ENCODE measurements at places on chromosomes 5 and 9.

- no peak for DNase-seq
These were observed at the start of gene GLIPR2 for GRCh38 chr9:36136272-36136893. Gene GLIPR2, plus strand, starts transcription at chr9:36136733. Its CDS starts 46 bp downstream, at chr9:36136779.

DNA sequence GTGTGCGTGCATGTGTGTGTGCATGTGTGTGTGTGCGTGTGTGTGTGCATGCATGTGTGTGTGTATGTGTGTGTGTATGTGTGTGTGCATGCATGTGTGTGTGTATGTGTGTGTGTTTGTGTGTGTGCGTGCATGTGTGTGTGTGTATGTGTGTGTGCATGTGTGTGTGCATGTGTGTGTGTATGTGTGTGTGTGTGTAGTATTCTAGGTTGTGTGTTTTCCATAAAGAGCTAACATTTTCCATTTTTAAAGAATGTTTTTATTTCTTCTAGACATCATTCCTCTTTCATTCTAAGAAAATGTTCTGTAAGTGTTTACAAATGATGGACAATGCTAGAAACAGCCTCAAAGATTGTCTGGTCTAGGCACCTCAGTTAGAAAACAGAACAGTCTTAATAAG, 15.6 kb downstream of the ENTREP1 start:
- DNase-seq = no peak

- DNase-seq = no peak
These were observed 8.7 kb upstream of the FBN2 start for GRCh38 chr5:128546658-128547281.

GRCh38 chr9:87479801-87480201, 17.9 kb upstream of the DAPK1 start:
- no peak for DNase-seq

DNA sequence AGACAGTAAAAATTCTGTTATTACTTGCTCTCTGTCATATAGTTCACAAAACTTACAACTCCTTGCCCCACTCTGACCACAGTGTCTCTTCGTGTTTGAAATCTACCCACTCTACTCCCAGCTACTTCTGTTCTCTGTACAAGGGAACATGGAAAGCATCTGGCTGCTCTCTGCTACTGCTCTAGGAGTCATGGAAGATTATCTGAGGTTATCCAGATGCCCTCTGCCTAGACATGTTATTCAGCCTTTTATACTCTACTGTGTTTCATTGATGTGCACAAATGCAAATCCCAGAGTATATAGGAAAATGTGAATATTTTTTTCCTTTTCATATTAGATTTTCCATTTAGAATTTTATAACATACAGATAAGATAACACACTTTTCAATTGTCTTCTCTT, 1525.6 kb downstream of the MAT2B start:
- DNase-seq = no peak

- DNase-seq = no peak
These were observed 1.1 kb upstream of the LCN9 start for GRCh38 chr9:135661816-135662560.

GRCh38 chr9:77677397-77677796, 29.3 kb upstream of the GNA14 start:
- DNase-seq = no peak

DNA sequence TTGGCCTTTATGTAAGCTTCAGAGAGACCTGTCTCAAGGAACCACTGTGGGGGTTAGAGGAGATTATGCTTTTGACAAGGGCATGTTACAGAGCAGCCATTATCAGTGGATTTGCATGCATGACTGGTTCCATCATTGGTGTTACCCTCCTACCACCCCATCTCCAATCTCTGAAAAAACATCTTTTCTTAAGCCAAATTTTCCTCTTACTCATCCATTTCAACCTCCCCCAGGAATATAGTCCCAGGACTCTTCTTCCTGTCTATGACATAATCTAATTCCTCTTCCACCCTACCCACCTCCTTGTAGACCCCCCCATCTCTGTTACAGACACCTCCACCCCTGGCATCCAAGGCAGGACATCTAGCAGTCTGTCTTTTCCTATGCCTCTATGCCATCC, 33.1 kb upstream of the ADRB2 start:
- DNase-seq = no peak

DNA sequence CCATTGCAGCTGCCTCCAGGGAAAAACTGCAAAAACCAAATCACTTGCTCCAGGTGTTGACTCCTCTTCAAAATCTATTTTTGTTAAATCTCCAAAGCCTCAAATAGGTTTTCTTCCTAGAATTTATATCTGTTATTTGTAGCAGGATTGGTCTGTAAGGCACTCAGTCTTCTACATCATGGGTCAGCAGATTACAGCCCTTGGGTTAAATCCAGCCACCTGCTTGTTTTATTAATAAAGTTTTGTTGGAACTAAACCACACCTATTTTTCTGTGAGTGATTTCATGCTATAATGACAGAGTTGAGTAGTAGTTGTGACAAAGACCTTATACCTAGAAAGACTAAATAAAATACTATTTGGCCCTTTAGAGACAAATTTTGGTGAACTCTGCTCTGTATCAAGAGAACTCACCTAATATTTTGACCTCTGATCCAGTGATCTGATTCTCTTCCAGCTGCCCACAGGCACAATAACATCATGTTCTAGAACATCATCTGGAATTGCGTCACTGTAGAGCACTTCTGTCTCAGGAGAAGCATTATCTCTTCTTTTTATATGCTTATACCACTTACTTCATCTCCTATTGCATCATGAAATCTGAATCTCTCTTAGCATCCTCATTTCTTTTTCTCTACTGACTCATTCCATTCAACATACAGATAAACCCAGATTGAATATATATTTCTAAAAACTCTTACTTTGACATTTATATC, 130.1 kb downstream of the RPS23 start:
- no peak for DNase-seq

GRCh38 chr5:61689153-61689846, 357.2 kb downstream of the ZSWIM6 start:
- no peak for DNase-seq

- no peak for DNase-seq
These were observed 520.3 kb downstream of the CDH9 start for GRCh38 chr5:26518065-26518464.

- no peak for DNase-seq
These were observed 81.8 kb upstream of the FAM120A start for GRCh38 chr9:93369686-93370085.

DNA sequence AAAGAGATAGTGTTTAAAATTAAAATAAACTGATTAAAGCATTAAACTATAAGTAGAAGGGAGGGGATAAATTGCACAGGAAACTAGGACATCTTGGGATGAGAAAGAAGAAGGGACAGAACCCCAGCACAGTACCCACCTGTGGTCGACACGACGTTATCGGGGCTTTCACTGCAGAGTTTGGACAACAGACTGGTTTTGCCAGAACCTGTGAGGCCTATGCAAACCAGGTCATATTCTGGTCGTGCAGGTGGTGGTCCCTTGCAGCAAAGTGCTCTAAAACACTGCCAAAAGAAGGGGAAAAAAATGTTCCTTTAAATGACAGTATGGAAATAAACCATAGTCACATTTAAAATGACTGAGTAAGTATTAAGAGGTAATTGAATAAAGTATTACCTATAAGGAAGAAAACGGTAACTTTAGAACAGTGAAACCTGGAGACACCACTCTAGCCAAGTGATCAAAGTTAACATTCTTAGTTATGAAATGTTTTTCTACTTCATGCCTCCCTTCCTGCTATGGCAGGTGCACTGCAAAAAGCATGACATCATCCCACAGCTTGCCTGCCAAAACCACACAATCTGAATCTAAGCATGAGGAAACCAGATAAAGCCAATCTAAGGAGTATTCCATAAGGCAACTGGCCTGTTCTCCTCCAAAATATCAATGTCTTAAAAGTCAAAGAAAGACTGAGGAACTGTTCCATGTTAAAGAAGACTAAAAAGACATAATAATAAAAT, 138.6 kb downstream of the ARL15 start:
- no peak for DNase-seq

DNA sequence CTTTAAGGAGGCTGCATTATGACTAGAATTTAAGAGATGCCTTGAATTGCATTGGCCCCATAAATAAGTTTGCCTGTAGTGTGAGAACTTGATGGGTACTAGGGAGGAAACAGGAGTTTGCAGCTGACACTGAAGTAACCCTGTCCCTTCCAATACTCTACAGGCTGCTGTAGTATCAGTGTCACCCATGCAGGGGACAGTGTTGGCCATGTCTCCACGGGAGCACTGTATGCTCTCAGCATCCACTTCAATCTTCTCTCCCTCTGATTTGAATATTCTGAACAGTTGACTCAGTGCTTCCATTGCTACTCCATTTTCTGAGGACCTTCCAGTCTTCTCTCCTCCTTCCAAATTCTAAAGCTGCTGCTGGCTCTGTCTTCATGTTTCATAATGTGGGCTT, 11.4 kb upstream of the IFNA14 start:
- DNase-seq = no peak

DNA sequence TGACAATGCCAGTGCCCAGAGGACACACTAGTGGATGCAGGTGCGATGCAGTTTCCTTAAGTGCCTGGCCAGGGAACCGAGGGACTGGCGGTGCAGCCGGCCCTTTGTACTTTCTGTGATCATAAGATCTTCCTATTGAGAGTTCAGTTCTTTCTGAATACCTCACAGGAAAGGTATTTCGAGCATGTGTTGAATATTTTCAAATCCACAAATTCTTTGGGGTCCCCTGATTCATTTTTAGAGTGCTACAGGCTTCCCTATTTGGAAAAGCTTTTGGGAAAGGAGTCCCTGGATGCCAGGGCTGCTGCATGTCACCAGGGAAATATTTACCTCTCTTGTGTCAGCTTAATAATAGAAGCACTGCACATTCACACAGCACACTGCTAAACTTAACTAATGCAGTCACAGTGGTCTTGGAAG, 281.5 kb downstream of the GADD45G start:
- DNase-seq = no peak

DNA sequence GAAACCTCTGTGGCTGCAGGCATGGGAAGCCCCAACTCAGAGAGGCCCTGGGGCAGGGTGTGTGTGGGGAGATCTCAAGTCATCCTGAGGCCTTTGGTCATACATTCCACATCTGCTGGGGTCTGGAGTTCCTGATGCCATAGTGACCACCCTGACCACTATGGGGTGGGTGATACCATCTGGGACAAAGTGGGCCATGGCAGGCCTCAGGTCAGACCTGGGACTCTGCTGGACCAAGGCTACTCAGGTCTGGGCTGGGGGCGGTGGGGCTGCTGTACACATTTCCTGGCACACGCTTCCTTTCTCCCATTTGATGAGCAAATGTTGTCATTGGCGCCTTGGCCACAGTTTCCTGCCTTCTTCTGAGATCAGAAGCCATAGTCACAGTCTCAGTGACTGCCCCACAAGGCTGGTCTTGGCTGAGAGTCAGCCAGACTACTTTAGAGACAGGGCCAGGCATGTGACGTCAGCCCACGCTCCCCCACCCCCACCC, 15.1 kb upstream of the ACSL6 start:
- no peak for DNase-seq

DNA sequence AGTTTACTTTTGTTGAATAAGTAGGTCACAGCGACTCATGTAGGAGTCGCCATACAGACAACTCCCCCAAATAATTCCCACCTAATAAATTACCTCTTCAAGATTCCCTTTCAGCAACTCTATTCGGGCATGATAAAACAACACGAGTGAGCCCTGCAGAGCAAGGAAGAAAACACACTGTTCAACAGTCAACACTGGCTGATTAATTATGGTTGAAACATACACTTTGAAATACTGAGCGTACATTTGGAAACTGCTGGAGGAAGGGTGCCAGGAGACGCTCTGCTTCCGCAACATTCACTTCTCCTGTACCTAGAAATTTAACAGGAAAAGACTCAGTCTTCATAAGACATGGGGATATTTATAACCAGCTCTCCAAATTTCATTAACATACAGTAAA, 117.5 kb downstream of the TTC39B start:
- no peak for DNase-seq

DNA sequence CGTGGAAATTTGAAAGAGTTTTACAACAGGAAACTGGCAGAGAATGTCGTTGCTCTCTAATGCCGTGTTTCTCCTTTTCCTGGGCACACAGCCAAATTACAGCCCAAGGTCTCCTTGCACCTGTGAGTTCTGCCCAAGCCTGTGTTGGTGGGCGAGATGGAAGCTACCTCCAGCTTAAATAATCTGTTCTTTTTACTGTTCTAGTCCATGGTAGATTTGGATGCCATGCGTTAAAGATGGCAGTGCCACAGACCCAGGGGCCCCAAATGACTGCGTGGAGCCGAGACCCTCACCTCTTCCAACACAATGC, 92.6 kb upstream of the IRX4 start:
- DNase-seq = no peak

DNA sequence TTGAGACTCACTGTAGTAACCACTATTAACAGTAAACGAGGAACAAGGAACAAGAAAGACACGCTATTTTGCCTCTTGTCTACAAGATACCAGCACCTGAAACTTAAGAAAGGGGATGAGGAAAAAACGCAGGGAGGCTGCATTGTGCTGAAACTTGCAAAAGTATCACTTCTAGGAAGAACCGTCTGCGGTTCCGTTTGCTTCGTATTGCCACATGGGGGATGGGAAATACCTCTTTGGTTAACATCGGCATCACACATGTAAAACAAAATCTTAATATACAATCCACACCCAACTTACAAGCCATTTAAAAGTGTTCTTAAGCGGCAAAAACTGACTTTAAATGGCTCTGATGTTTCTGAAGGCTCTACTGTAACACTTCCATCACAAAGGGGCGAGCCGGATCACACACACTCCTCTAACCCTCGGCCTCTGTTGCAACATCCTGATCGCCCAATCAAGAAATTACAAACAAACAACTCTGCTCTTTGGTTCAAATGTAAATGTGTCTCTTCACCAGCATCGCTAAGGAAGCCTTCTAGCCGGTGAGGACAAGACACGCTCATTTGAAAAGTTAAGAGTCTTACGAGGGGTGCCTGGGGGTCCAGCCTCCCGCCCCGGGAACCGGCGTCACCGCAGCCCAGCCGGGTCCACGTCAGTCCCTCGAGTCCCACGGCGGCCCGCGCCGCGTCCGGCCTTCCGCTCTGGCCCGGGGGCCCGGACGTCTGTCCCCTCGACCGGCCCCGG, 621 bp downstream of the SEC16A start:
- no peak for DNase-seq

- DNase-seq = no peak
These were observed 70.5 kb upstream of the GFPT2 start for GRCh38 chr5:180423598-180423997.

DNA sequence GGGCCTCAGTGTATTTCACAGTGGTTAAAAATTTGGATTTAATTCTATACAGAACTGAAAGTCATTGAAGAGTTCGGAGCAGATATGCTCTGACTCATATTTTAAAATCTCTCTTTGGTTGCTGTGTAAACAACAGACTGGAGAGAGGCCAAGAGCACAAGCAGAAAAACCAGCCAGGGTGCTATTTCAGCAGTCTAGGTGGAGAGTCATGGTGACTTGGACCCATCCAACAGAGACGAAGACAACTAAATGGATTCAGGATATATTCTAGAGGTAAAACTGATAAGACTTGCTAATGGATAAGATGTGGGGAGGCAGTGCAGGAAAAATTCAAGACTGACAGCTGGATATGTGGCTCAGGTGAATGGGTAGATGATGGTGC, 168.9 kb downstream of the MAPKAP1 start:
- peak; percentile 76 for DNase-seq

Data from GM04504 (cell line).